ENCODE measurements at places on chromosomes 12 and 14. TPM values are rescaled to one million over a fixed set of nuclear protein-coding genes. Genes with fewer than 3 reads are reported as not detected.

The GPD1 gene
- 1.2 TPM for total RNA-seq

The EEA1 gene
- 9.2 TPM for total RNA-seq

The NEUROD4 gene
- total RNA-seq: not detected

The SALL2 gene
- total RNA-seq: 0.65 TPM

The ITGA7 gene
- 0.39 TPM for total RNA-seq

The SOX5 gene
- total RNA-seq: 1.1 TPM

The MYF6 gene
- total RNA-seq: not detected

All from placental epithelial cell (primary cell).